Left ventricle myocardium inferior (tissue), 1 donor: ENCODE measurements at places on chromosomes 6 and 20.

DNA sequence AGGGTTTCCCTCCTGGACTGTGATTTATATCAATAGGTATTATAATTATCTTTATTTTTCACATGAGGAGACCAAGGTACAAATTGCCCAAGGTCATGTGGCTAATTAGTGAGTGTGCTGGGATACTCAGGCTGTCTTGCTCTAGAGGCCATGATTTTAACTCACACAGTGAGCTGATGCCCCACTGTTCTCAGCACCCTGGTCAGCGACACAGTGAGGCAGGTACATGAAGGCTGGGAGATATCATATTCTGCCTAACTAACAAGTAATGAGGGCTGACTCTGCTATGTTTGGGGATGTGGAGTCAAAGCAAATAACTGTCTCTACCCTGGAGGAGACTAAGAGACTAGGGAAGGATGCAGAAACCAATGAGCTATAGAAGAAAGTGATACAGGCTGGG is 501.1 kb downstream of the PTPRT start:
- no peak for DNase-seq

- no peak for DNase-seq
Observed at GRCh38 chr6:154614641-154615040, 104.2 kb upstream of the CNKSR3 start.

GRCh38 chr6:36170704-36171103 is 25.8 kb upstream of the BRPF3 start:
- no peak for DNase-seq

GRCh38 chr6:39910744-39911143 is 23.5 kb downstream of the MOCS1 start:
- DNase-seq: no peak

- DNase-seq: no peak
Observed at GRCh38 chr6:148614602-148615001, 132.2 kb upstream of the UST start.

- DNase-seq: no peak
Observed at GRCh38 chr6:12083763-12084162, 71.7 kb downstream of the HIVEP1 start.

GRCh38 chr6:142872376-142872775 is 72.6 kb downstream of the HIVEP2 start:
- no peak for DNase-seq

- DNase-seq: no peak
Observed at GRCh38 chr20:49979030-49979832, 3.5 kb upstream of the SNAI1 start.

GRCh38 chr6:38025451-38025850 is 205.9 kb downstream of the ZFAND3 start:
- no peak for DNase-seq

DNA sequence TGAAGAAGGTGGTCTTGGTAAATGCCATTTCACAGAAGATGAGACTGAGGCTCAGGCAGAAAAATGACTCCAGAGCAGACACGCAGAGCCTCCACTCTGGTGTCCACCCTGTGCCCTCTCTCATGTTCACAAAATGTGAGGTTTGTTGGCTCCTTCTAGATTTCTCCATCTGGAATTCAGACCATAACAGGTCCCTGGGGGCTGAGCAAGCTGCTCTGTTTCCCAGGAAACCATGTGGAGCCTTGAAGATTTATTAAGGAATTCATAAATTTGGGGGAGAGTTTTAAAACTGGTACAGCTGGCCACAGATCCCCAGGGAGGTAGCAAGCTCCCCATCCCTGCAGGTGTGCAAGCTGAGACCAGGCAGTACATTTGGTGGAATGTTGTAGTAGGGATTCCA is 38.8 kb upstream of the SIRPA start:
- no peak for DNase-seq

- no peak for DNase-seq
Observed at GRCh38 chr6:35562060-35562459, 49.4 kb upstream of the TULP1 start.

- no peak for DNase-seq
Observed at GRCh38 chr6:13421425-13422059, 65.9 kb downstream of the GFOD1 start.

DNA sequence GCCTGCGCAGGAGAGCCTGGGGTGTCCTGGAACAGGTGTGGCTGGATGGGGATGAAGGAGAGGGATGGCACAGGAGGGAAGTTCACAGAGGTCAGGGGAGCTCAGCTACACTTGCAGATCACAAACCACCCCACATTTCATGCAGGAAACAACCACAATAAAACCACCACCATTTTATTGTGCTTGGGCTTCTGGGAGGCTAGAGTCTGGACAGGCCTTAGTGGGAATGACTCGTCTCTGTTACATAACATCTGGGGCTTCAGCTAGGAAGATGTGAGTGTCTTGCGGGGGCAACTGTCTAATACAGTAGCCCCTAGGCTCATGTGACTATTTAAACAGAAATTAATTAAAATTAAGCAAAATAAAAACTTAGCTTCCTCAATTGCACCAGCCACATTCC is 33.4 kb downstream of the SNX5 start:
- no peak for DNase-seq

GRCh38 chr6:53795702-53796450 is 1.1 kb downstream of the LRRC1 start:
- peak; percentile 29 for DNase-seq

GRCh38 chr6:27133281-27134227 is 113.9 kb upstream of the PRSS16 start:
- peak; percentile 54 for DNase-seq

DNA sequence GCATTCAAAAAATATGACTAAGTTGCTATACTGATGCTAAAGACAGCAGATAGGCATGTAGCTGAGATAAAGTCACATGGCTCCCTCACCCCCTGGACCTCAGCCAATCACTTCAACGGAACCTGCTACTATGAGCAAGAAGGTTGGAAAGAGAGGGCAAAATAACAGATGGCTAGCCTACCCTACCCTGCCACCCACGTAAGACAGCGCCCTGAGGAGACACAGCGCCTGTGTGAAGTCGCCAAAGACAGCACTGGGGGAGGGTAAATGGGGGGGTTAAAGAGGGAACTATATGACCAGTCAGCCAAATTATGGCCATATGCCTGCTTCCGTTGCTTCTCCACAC is 163.2 kb downstream of the RALGAPA2 start:
- DNase-seq: no peak

GRCh38 chr20:42432496-42433334 is 757.0 kb downstream of the PTPRT start:
- DNase-seq: no peak

- no peak for DNase-seq
Observed at GRCh38 chr6:3438190-3439167, 18.4 kb downstream of the SLC22A23 start.

DNA sequence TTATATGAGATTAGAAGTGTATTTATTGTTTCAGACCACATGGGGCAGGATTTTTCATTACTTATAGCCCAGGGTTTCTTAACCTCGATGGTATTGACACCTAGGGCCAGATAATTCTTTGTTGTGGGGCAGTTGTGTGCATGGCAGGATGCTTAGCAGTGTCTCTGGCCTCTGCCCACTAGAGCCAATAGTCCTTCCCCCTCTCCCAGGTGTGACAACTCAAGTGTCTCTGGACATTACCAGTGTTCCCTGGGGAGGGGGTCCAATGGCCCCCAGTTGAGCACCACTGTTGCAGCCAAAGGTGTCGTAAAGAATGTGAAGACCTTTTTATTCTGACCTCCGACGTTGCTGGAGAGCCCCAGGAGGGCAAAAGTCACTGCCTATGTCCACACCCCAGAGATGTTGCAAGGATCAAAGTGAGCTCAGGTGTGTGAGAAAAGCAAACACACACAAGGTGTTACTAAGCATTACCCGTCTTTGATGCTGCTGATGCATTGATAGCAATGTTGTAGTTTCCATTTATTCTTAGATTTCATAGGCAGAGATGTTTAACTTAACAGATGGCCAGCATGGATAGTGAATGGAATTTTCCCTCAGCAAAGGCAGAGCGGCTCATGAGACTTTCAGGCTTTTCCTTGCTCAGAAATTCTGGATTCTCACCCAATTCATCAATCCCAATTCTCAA is 22.2 kb downstream of the BANF2 start:
- no peak for DNase-seq

- DNase-seq: no peak
Observed at GRCh38 chr6:151255811-151256210, 16.0 kb downstream of the AKAP12 start.

DNA sequence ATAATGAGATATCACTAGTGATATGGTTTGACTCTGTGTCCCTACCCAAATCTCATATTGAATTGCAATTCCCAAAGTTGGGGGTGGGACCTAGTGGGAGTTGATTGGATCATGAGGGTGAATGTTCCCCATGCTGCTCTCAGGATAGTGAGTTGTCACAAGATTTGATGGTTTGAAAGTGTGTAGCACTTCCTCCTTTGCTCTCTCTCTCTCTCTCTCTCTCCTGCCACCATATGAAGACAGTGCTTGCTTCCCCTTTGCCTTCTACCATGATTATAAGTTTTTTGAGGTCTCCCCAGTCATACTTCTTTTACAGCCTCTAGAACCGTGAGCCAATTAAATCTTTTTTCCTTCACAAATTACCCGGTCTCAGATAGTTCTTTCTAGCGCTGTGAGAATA is 1002.0 kb upstream of the ADGRB3 start:
- DNase-seq: no peak

DNA sequence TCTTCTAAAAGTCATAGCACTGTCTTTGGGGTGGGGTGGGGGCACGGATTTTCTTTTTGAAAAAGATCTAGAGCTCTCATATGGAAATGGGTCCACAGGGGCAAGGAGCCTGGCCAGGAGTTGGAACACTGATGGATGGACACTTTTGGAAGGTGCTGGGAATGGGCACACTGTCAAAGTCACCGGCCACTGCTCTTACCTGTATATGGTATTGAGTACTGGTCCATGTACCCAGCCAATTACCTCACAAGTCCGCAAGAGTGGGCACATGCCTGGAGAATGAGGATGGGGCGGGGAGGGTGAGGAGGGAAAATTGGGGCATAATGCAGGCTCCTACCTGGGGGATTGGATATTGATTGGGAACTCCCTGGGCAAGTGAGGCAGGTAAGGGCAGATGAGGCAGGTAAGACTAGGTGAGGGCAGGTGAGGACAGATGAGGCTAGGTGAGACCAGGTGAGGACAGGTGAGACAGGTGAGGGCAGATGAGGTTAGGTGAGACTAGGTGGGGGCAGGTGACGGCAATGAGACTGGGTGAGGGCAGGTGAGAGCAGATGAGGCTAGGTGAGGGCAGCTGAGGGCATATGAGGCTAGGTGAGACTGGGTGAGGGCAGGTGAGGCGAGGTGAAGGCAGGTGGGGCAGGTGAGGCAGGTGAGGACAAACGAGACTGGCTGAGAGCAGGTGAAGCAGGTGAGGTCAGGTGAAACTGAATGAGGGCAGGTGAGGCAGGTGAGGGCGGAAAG is 167.9 kb downstream of the NRN1 start:
- DNase-seq: no peak

- no peak for DNase-seq
Observed at GRCh38 chr6:8545336-8545735, 110.0 kb upstream of the SLC35B3 start.

DNA sequence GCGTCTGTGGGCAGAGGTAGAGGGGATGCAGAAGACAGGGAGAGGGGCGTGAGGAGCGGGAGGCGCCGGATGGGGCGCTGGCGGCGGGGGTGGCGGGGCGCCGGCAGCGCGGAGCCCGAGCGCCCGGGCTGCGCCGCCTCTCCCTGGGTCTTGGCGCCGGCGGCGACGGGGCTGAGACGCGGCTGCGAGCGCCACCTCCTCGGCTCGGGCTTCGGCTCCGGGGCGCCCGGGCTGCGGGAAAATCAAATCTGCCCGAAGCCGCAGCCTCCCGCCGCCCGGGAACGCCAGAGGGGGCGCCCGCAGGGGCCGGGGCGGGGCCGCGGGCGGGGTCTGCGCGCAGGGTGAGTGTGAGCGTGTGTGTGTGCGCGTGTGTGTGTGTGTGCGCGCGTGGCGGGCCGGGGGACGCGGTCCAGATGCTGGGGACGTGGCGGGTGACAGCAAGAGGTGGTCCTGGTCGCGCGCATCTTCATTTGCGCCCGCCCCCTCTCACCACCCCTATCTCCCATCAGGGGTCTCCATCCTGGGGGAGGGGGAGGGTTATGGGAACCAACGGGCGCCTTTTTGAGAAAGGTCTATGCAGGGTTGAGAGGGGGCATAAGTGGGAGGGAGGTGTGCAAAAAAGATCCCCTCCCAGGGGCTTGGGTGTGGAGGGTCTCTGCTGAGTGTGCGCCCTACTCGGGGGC is 646 bp upstream of the CPNE5 start:
- peak; percentile 67 for DNase-seq

DNA sequence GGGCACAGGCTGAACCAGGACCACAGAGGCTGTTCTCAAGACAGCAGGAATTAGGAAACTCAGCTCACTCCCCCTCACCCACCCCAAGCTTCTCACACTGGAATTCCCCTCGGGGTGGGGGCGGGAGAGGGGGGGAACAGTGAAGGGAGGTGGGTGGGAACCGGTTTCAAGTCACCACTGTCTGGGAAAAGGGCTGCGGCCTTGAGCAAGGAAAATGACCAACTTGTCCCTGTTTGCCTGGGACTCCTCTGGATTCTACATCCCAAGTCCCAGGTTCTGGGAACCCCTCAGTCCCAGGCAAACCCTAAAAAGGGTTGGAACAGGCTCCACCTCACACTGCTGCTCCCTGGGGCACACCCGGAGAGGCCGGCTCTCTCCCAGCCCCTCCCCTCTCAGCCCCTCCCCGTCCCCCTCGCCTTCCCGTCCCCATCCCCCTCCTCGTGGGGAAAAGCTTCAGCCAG is 230.7 kb downstream of the TFAP2C start:
- no peak for DNase-seq

DNA sequence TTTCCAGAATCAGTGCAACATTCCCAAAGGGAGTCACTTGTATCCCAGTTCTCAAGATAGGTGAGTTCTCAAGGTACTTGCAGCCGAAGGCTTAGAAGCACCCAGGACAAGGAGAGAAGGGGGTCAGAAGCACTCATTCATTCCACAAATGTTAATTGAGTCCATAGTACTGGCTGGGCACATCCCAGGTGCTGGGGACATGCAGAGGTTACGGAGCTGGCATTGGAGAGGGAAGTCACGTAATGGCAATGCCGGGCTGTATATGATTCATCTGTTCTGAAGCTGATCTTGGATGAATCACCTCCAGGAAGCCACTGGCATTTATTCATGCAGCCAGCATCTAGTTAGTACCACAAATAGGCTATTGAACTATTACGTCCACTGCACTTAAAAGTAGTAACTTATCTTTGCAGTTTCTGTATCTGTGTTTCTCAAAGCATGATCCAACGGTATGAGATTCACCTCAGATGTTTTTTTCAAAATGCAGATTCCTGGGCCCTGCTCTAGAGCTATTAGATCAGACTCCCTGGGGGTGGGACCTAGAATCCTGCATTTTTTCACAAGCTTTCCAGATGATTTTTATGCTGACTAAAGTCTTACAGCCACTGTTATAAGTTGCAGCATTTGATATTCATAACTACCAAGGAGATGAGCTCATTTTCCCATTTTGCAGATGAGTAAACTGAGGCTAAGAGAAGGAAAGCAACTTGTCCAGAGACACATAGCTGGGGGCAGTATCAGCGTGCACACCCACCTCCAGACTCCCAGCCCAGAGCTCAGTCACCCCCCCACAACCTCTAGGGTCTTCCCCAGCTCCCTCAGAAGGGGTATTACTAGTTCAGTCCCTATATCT is 44.1 kb upstream of the ID1 start:
- no peak for DNase-seq
